Adrenal gland (tissue), 19 donors: ENCODE measurements at places on chromosomes 16 and 17.

- H3K36me3 ChIP-seq, result no peaks in the 10 kb centered on the region
- H3K27ac ChIP-seq, result no peak overlapping the region
- no peak overlapping the region for H3K4me3 ChIP-seq
- H3K27me3 ChIP-seq, result no peaks in the 10 kb centered on the region
- H3K4me1 ChIP-seq, result no peaks in the 10 kb centered on the region
- DNase-seq, result no peak
Measured at GRCh38 chr17:5210614-5211252, 19.1 kb upstream of the ZNF594 start.

- H3K36me3 ChIP-seq, result no peaks in the 10 kb centered on the region
- peaks cover 10% of the 10 kb centered on the region for H3K4me1 ChIP-seq
- no peaks in the 10 kb centered on the region for H3K27me3 ChIP-seq
- H3K27ac ChIP-seq, result no peak overlapping the region
Measured at GRCh38 chr17:47896672-47897490, 845 bp downstream of the SP2 start.

GRCh38 chr16:57096192-57096591, 3.8 kb downstream of the CPNE2 start:
- peaks cover 14% of the 10 kb centered on the region for H3K4me1 ChIP-seq
- no peak for DNase-seq
- H3K27ac ChIP-seq, result no peak overlapping the region
- no peaks in the 10 kb centered on the region for H3K27me3 ChIP-seq
- H3K36me3 ChIP-seq, result no peaks in the 10 kb centered on the region
- H3K4me3 ChIP-seq, result no peak overlapping the region

GRCh38 chr16:53482123-53482522, 20.9 kb downstream of the AKTIP start:
- no peak overlapping the region for H3K4me3 ChIP-seq
- no peaks in the 10 kb centered on the region for H3K4me1 ChIP-seq
- peaks cover 65% of the 10 kb centered on the region for H3K36me3 ChIP-seq
- H3K27me3 ChIP-seq, result no peaks in the 10 kb centered on the region
- DNase-seq, result no peak

DNA sequence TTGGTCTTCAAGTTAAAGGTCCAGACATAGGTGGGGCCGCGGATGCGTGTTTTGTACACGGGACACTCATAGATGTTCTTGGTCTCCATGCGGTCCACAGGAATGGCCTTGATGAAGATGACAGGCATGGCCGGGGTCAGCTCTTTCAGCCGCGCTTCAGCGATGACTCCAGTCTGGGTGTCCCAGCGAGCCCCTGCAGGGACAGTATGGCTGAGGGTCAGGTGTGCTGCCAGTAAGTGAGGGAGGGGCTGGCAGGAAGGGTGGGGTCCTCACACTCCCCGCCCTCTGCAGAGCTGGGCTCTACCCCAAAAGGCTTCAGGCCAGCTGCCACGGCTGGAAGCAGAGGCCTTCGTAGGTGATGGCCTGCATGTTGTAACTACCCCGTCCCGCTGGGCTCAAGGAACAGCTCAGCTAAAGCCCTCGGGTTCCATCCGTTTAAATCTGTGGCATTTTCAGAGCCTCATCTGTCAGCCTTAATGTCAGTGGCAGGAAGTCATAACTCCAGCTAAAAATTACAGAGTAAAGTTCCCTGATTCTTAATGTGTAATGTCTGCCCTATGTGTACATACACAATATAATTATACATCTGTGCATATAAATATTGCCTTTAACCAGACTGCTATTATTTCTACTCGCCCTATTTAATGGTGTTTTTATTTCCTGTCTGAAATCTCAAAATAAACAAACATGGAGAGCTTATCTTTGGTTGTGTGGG, 45.7 kb downstream of the PGS1 start:
- H3K36me3 ChIP-seq, result peaks cover 65% of the 10 kb centered on the region
- no peaks in the 10 kb centered on the region for H3K4me1 ChIP-seq
- no peak overlapping the region for H3K4me3 ChIP-seq
- H3K27ac ChIP-seq, result peak overlapping the region; percentile 68
- DNase-seq, result no peak

- no peak overlapping the region for H3K27ac ChIP-seq
- no peaks in the 10 kb centered on the region for H3K36me3 ChIP-seq
- no peak for DNase-seq
- H3K27me3 ChIP-seq, result peaks cover 15% of the 10 kb centered on the region
- H3K4me3 ChIP-seq, result no peak overlapping the region
Measured at GRCh38 chr17:79932451-79933306, 93.4 kb upstream of the CBX4 start.

- no peak overlapping the region for H3K4me3 ChIP-seq
- H3K36me3 ChIP-seq, result no peaks in the 10 kb centered on the region
- H3K27ac ChIP-seq, result no peak overlapping the region
- no peaks in the 10 kb centered on the region for H3K4me1 ChIP-seq
Measured at GRCh38 chr17:49201481-49201927, 8.9 kb downstream of the GNGT2 start.

DNA sequence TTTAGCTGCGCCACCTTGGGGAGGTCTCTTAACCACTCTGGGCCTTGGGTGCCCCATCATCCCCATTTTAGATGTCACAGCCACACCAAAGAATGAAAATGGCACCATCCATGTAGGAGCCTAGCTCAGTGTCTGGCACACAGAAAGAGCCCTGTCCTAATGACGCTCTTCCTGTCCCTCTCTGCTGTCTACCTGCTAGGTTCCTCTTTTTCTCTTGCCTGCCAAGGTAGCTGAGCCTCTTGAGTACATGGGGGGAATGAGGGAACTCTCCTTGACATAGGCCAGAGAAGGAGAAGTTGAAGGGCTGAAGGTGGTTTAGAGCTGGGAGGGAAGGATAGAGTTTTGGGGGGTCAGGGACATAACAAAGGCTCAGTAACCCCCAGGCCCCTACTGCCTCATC, 1.8 kb downstream of the RUNDC3A start:
- H3K27me3 ChIP-seq, result peaks cover 5% of the 10 kb centered on the region
- DNase-seq, result no peak
- no peak overlapping the region for H3K4me3 ChIP-seq
- no peaks in the 10 kb centered on the region for H3K36me3 ChIP-seq

DNA sequence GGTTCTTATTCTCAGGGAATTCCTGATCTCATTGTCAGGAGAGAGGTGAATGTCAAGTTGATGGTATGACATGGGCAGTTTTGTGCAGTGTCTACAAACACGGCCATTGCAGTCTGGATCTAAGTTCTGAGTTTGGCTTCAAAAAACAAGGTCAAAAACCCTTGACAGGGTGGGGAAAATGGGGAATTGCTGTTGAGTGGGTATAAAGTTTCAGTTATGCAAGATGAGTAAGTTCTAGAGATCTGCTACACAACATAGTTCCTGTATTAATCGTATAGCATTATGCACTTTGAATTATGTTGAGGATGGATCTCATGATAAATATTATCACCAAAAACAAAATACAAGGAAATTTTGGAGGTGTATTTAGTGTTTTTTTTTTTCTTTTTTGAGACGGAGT, 36.6 kb upstream of the CARMIL2 start:
- H3K27me3 ChIP-seq, result no peaks in the 10 kb centered on the region
- H3K36me3 ChIP-seq, result peaks cover 23% of the 10 kb centered on the region
- no peak for DNase-seq

DNA sequence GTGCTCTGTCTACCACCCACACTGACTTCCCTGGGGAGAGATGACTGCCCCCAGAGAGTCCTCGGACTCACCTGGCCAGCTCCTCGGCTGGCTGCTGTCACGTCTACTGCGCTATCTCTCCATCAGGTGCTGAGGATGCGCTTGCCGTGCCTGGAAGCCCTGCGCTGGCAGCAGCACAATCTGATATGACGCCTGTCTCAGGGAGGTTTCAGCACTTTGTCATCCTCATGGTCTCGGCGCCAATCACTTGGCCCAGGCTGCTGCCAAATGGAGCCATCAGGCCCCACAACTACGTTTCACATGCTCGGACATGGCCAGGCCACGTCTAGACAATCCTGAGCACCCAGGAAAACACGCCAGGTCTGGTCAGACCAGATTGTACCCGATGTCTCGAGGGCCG, 46.7 kb downstream of the FOXL1 start:
- H3K27me3 ChIP-seq, result no peaks in the 10 kb centered on the region
- no peak for DNase-seq
- H3K4me3 ChIP-seq, result no peak overlapping the region
- H3K27ac ChIP-seq, result no peak overlapping the region
- H3K4me1 ChIP-seq, result no peaks in the 10 kb centered on the region
- no peaks in the 10 kb centered on the region for H3K36me3 ChIP-seq

DNA sequence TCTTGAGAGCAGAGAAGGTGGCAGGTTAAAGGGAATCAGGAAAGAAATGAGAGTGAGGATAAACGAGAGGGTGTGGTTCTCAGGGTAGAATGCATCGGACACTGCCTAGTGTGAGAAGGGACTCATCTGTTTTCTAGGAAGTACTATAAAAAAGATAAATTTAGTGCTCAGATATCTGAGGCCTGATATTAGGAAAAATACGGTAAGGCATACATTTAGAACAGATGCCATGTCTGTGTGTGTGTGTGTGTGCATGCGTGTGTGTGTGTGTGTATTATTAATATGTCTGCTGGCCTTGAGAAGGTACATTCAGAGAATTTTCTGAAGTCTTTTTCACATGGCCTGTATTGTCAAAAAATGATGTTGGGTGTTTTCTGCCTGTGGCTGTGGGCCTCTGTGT, 414.8 kb downstream of the MAF start:
- H3K27ac ChIP-seq, result no peak overlapping the region
- no peaks in the 10 kb centered on the region for H3K27me3 ChIP-seq
- no peak overlapping the region for H3K4me3 ChIP-seq
- DNase-seq, result no peak
- H3K36me3 ChIP-seq, result no peaks in the 10 kb centered on the region

DNA sequence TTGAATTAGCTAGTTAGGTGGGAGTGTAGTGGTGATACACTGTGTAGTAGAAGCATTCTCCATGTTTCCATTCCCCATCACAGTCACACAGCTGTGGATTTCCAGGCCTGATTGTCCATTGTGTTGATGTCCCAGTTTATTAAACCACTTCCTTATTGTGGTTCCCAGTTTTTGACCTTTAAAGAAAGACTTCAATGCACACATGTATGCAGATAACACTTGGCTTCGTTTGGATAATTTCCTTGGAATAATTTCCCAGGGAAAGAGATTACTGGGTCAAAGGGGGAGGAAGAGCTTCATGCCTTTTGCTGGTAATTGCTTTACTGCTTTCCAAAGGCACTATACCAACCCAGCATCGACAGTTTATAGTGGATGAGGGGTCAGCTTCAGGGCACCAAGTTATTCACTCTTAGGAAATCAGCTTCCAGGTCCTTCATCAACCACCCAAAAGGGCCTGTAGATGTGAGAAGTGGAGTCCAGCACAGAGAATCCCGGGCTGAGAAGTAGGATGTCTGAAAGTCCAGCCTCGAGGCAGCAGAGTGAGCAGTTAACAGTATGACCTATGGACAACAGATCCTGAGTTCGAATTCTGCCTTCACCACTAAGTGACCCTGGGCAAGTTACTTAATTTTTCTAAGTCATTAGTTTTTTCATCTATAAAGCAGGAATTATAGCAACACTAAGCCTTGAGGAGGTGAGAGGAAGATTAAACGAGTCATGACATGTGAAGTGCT, 31.3 kb upstream of the TNS4 start:
- no peaks in the 10 kb centered on the region for H3K4me1 ChIP-seq
- DNase-seq, result no peak
- H3K4me3 ChIP-seq, result no peak overlapping the region
- H3K27me3 ChIP-seq, result no peaks in the 10 kb centered on the region
- no peak overlapping the region for H3K27ac ChIP-seq
- H3K36me3 ChIP-seq, result no peaks in the 10 kb centered on the region

GRCh38 chr17:40371261-40371929, 6.9 kb upstream of the GJD3 start:
- H3K27me3 ChIP-seq, result no peaks in the 10 kb centered on the region
- H3K4me1 ChIP-seq, result no peaks in the 10 kb centered on the region
- H3K36me3 ChIP-seq, result no peaks in the 10 kb centered on the region
- H3K27ac ChIP-seq, result no peak overlapping the region
- no peak overlapping the region for H3K4me3 ChIP-seq
- peak; percentile 45 for DNase-seq
